ENCODE measurements at places on chromosomes 11 and 22.

DNA sequence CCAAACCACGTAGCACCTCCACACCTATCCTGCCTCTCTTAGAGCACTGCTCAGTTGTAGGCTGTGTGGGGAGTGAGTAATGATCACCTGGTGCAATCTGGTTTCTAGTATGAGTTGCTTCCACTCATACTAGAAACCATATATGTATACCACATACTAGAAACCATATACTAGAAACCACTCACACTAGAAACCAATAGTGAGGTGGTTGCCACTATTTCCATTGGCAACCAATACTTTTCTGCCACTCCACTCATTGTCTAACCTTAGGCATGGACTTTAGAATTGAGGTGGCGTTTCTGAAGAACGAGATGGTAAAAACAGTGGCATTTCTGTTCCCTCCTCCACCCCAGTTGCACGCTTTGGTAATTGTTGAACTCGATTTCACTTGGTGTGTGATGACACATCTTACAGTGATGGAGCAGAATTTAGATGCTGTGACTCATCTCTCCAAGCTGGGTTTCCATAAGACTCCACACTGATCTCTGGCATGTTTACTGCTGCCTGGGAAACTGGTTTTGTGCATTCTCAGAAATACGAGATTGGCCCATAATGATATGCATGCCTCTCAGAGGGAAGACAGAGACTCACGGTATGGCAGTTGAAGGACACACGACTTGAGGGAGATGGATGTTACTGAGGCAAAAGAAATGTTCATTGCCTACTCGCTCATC, 82.9 kb downstream of the KIRREL3 start:
- no peak for DNase-seq

GRCh38 chr11:86816251-86816726, 15.9 kb downstream of the PRSS23 start:
- no peak for DNase-seq

DNA sequence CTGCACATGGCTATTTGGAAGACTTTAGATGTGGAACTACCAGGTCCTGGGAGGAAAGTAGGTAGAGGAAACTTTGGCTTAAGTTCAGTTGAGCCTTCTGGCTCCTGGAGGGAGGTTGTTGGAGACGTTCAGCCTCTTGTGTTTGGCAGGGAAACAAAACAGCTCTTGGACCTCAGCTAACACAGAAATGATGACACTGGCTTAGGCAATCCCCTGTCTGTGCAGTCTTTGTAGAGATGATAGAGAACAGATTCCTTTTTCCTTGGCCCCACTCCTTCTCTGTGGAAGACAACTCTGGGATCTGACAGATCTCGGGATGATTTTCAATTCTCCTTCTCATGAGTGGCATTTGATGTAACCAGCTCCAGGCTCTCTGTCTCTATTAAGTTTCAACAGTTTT, 428.5 kb downstream of the TMEM135 start:
- DNase-seq, result no peak

GRCh38 chr11:400241-400689, 6.3 kb downstream of the PKP3 start:
- DNase-seq, result no peak

DNA sequence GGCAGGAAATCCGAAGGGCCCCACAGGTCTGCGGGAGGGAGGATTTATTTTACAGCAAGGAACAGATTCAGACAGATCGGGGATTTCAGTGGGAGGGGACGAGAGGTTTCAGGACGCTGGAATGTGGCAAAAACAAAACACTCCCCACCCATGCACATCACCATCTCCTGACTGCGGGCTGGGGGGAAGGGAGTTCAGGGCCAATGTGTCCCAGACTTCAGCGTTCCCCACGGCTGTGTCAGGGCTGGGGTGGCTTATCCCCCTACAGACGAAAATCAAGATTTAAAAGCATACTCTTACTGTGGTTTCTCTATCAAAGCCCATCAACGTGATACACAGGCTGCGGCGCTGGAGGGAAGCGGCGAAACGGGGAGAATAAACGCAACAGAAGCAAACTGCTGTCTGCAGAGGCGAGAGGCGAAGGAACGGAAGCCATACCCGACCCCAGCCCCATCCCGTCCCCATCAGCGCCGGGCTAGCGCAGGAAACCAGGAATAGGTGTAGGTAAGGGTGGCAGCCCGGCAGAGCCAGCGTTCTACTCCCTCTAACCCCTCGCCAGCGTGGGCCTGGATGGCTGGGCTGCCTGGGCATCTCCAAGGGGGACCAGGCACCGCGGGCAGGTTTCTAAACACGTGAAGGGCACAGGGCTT, 2.7 kb downstream of the TENM4 start:
- DNase-seq, result no peak

GRCh38 chr11:101429703-101430540, 153.9 kb downstream of the TRPC6 start:
- no peak for DNase-seq

All from activated naive CD4-positive, alpha-beta T cell (primary cell).